ENCODE measurements at places on chromosomes 7 and 10. TPM values are rescaled to one million over a fixed set of nuclear protein-coding genes. Genes with fewer than 3 reads are reported as not detected.

The SPDYE1 gene
- total RNA-seq, result not detected

The CPN1 gene
- not detected for total RNA-seq

The ATG9B gene
- total RNA-seq, result 12.6 TPM

GRCh38 chr7:155931396-155932085, 119.3 kb upstream of the SHH start:
- H3K36me3 ChIP-seq, result no peaks in the 10 kb centered on the region
- H3K27me3 ChIP-seq, result peaks cover 7% of the 10 kb centered on the region
- no peak overlapping the region for H3K4me3 ChIP-seq
- H3K4me1 ChIP-seq, result no peaks in the 10 kb centered on the region
- H3K27ac ChIP-seq, result no peak overlapping the region

- no peaks in the 10 kb centered on the region for H3K27me3 ChIP-seq
- peaks cover 28% of the 10 kb centered on the region for H3K36me3 ChIP-seq
- peaks cover 44% of the 10 kb centered on the region for H3K4me1 ChIP-seq
- peak; percentile 87 for DNase-seq
- peak within 1 kb of the TSS; percentile 92 for H3K4me3 ChIP-seq
Measured at GRCh38 chr10:80205477-80206276, at the start of gene ANXA11. TSS of gene ANXA11 (minus strand) at chr10:80205537. CDS start at chr10:80172861, 32,676 bp downstream.

- no peak for DNase-seq
- H3K4me1 ChIP-seq, result no peaks in the 10 kb centered on the region
- H3K36me3 ChIP-seq, result no peaks in the 10 kb centered on the region
- H3K27me3 ChIP-seq, result no peaks in the 10 kb centered on the region
- no peak overlapping the region for H3K4me3 ChIP-seq
Measured at GRCh38 chr10:128802062-128802461, 665.0 kb upstream of the MGMT start.

DNA sequence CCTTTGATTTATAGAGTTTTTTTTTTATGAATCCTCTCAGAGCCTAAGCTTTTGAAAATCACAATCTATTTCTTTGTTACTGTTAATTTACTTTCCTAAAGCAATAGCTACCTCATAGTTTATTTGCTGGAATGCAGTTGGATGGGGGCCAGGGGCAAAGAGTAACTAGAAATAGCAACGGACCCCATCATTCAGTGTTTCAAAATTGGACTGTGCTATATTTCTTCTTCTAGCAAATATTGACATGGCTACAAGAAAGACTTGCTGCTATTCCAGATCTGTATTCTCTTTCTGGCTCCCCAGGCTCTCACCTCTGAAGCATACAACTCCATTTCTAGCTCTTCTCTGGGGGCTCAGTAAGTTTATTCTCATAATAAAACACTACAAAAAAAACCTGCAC, 661.6 kb upstream of the NRG3 start:
- no peaks in the 10 kb centered on the region for H3K4me1 ChIP-seq
- no peaks in the 10 kb centered on the region for H3K27me3 ChIP-seq
- H3K27ac ChIP-seq, result no peak overlapping the region
- no peaks in the 10 kb centered on the region for H3K36me3 ChIP-seq

- H3K27me3 ChIP-seq, result no peaks in the 10 kb centered on the region
- no peak overlapping the region for H3K4me3 ChIP-seq
- H3K27ac ChIP-seq, result no peak overlapping the region
- DNase-seq, result no peak
Measured at GRCh38 chr7:25503306-25503705, 275.0 kb upstream of the NPVF start.

All from activated CD8-positive, alpha-beta T cell treated with anti-CD3 and anti-CD28 coated beads for 36 hours (primary cell).